ENCODE measurements at places on chromosomes 3 and 15.
A peak's percentile ranks its signal among the peaks of the same experiment; 100 is the strongest.

DNA sequence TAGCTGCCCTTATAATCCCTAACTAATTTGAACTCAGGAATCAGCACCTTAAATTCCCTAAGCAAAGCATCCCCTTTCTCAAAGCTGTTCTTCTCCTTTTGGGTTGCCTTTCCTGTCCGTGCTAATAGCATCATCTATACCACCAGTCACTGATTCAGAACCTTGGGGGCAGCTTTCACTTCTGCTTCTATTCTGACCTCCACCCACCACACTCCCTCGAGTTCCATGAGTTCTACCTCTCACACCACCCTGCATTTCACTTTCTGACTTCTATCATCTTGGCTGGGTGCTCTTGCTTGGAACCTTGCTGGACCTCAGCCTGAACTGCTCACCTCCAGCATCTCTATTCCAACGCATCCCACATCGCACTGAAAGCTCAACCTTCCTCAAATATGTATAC lies 55.4 kb upstream of the KCNMB2 start:
- DNase-seq, result no peak

- no peak for DNase-seq
Measured at GRCh38 chr3:127208483-127209100, 15.7 kb downstream of the PRR23E start.

- peak; percentile 32 for DNase-seq
Measured at GRCh38 chr3:159229116-159229680, 427.3 kb downstream of the MFSD1 start.

- peak; percentile 56 for DNase-seq
Measured at GRCh38 chr15:50881121-50882048, 27.1 kb upstream of the AP4E1 start.

DNA sequence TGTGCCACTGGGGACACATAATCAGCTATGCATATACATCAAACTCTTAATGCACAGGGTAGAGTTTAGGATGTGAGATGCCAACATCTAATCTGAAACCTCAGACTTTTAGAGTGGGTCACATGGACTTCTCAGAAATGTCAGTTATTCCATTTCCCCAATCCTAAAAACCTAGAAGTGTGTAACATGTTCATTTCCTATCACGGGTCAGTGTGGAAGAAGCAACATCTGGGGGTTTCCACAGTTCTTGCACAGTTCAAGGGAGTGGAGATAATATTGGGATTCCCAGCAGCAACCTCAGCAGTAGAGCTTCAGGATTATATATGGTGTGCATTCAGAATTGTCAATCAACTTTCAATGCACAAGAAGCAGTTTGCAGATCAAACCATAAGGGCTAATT lies 44.4 kb upstream of the SPRED1 start:
- DNase-seq, result no peak
